ENCODE measurements at places on chromosomes 2 and 18.

GRCh38 chr2:174931724-174932123 is 73.5 kb downstream of the CHN1 start:
- DNase-seq, result no peak

GRCh38 chr18:10140461-10141282 is 226.9 kb downstream of the VAPA start:
- no peak for DNase-seq

DNA sequence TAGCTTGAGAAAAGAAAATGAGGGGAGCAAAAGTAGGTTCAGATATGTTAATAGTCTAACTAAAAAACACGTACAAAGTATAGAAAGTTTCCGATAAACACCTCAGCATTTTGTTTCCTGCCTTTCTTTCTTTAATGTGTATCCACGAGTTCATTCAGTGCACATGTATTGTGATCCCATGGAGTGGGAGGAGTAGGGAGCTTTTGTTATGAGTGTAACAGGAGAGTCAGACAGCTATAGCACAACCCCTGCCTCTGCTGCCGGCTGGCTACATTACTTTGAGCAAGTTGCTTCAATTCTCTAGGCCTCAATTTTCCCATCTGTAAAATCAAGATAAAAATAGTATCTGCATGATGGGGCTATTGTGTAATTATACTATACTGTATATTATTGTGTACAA is 249.2 kb upstream of the FIGN start:
- DNase-seq, result no peak

DNA sequence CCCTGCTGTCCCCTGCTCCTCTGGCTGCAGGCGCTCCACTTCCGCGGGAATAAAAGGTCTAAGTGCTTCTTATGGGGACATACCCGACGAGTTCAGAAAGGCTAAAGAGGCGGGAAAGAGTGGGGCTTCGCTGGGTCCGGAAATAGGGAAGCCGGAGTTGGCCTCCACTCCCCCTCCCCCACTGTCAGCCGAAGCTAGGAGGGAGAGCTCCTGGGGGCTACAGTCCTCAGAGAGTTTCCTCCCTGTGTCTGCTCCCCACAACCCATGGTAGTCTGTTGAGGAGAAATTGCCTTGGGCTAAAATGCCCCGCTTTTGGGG is 7.2 kb downstream of the GAD1 start:
- no peak for DNase-seq

DNA sequence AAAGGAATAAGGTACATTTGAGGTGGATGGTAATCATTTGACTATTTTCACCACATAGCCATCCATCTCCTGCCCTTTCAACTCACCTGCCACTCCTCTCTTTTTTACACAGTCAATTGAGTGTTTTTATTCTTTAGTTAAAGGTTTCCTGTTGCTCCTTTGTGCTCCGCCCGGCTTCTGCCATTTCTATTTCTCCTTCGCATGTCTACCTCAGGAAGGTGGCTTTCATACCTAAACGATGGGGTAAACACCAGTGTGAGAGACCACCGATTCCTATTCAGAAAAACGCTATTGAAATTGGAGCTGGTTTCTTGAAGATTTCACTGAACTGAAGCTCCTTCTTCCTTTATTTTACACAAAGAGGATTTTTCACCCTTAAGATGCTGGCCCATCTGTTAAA is 1628.0 kb upstream of the PIK3C3 start:
- DNase-seq, result no peak

GRCh38 chr18:78818961-78819360 is 160.7 kb upstream of the SALL3 start:
- no peak for DNase-seq

- no peak for DNase-seq
Observed at GRCh38 chr2:85871494-85872164, 17.2 kb downstream of the ST3GAL5 start.

GRCh38 chr2:9417725-9418124 is 5.6 kb downstream of the ITGB1BP1 start:
- DNase-seq, result no peak

DNA sequence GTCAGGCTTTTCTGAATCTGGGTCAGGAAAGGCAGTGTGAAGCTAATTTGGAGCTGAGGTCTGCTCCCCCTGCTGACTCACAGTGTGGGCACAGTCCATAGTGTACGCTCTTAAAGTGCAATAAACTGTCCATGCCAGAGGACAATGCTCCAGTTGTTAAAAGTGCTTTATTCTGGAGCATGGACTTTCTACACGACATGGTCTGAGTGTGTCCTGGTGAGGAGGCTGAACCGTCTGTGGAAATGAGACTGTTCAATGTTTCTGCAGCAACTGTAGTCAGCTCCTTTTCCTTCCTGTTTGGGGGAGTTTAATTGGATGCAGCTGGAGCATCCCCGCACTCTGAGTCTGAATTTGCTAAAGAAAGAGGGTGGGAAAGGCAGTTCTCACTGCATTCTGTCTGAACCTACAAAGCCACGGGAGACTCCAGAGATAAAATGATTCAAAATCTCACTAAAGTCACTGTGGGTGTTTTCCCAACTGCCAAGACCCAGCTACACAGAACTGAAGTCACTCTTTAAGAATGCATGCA is 110.2 kb upstream of the TRIB2 start:
- no peak for DNase-seq

- no peak for DNase-seq
Observed at GRCh38 chr18:46068763-46069162, 3.3 kb downstream of the PSTPIP2 start.

- DNase-seq, result no peak
Observed at GRCh38 chr2:1680222-1681016, 63.9 kb downstream of the PXDN start.

- DNase-seq, result no peak
Observed at GRCh38 chr2:212124598-212124997, 414.0 kb downstream of the ERBB4 start.

- peak; percentile 94 for DNase-seq
Observed at GRCh38 chr2:218216674-218217359, at the start of gene ARPC2. Gene ARPC2, plus strand, starts transcription at chr2:218217189. Its CDS starts 282 bp downstream, at chr2:218217471.

All from GM13977 (cell line).